ENCODE measurements at places on chromosomes 2 and 18.

GRCh38 chr18:3903337-3903736, 453.4 kb downstream of the TGIF1 start:
- no peak for DNase-seq

- no peak for DNase-seq
These were observed at the start of gene NGEF for GRCh38 chr2:233013027-233013461. TSS of gene NGEF (minus strand) at chr2:233013256. CDS start at chr2:232974890, 38,366 bp downstream.

- no peak for DNase-seq
These were observed 170.1 kb upstream of the THUMPD2 start for GRCh38 chr2:39949131-39949530.

DNA sequence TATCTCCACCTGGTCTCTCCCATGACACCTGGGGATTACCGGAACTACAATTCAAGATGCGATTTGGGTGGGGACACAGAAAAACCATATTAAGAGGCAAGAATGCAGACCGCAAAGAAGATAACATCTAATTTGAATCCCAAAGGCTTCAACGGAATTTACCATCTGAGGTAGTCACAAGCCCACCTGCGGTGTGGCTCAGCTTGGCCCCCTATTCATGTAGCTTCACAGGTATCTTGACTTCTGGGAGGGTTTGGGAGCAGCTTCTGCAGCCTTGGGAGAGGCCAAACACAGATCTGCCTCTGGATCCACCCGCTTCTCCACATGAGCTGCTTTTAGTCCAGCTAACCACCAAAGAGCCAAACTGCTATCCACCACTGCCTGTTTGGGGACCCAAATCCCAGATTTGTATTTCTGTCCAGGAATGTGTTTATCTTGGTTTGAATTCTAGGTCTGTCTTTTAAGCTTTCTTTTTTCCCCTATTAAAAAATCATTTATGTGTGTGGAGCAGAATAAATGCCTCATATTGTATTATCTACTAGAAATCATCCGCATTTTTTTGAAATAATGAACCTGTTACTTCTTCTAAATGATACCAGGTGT, 247.6 kb downstream of the DLGAP1 start:
- DNase-seq = no peak

- DNase-seq = no peak
These were observed 195.9 kb upstream of the ZNF804A start for GRCh38 chr2:184402381-184402780.

Measured in left ventricle myocardium inferior (tissue), 1 donor.